Subcutaneous preadipocyte (primary cell): ENCODE measurements at places on chromosomes 16 and 17. TPM values are rescaled to one million over a fixed set of nuclear protein-coding genes. Genes with fewer than 3 reads are reported as not detected.

CACNG1 gene
- total RNA-seq = not detected in 2 replicates

TBC1D26 gene
- not detected in 2 replicates for total RNA-seq

LPO gene
- total RNA-seq = not detected in 2 replicates

MYH11 gene
- total RNA-seq = not detected in 2 replicates

KRTAP9-9 gene
- not detected in 2 replicates for total RNA-seq

ZG16B gene
- 0.37 TPM in 1 of 2 replicates, not detected in the other for total RNA-seq

BEAN1 gene
- 0.73 and 3.1 TPM in 2 replicates for total RNA-seq

SMARCE1 gene
- 70.2 TPM in 2 replicates for total RNA-seq

EFCAB5 gene
- under 0.01 TPM in 2 replicates for total RNA-seq

KIF19 gene
- not detected in 2 replicates for total RNA-seq

SMPD3 gene
- under 0.01 TPM in 1 of 2 replicates, not detected in the other for total RNA-seq

CDH15 gene
- total RNA-seq = 0.20 TPM in 1 of 2 replicates, not detected in the other

UNC45B gene
- total RNA-seq = not detected in 2 replicates
